Tibial nerve (tissue), 4 donors: ENCODE measurements at places on chromosomes 2 and 18.

- no peaks in the 10 kb centered on the region for H3K36me3 ChIP-seq
- DNase-seq = no peak
- no peaks in the 10 kb centered on the region for H3K27me3 ChIP-seq
- H3K27ac ChIP-seq = no peak overlapping the region
These were observed 258.1 kb downstream of the ALK start for GRCh38 chr2:29663268-29663667.

DNA sequence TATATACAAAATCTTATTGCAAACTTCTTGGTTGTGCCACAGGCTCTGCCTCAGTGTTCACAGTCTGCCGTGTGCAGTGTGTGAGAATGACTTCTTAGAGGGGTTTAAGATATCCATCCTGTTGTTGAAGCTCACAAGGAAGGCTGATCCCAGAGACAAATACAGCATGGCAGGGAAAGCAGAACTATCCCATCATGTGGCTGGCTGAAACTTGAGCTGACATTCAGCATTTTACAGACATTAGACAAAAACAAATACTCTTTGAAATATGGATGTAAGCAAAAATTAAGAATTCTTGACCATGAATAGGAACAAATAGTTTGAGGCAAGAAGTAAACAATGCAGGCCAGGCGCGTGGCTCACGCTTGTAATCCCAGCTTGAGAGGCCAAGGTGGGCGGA, 12.9 kb upstream of the PUM2 start:
- H3K4me1 ChIP-seq = no peaks in the 10 kb centered on the region
- H3K36me3 ChIP-seq = no peaks in the 10 kb centered on the region
- H3K27me3 ChIP-seq = no peaks in the 10 kb centered on the region
- no peak for DNase-seq

DNA sequence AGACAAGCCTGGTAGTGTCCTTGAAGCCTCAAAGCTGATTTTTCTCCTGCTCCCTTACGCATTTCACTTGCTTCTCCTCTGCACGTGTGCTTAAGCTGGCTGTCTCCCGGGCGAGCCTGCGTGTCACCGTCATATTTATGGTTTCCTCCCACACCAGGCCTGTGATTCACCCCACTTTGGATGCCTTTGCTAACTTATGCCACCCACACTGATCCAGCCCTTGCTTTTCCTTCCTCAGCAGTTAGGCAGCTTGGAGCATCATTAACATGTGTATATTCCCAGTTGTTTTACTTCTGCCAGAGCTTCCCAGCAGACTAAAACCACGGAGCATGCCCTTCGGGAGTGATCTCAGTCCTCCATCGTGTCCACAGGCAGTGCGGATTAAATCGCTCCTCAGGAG, 2.2 kb downstream of the ST3GAL5 start:
- peak; percentile 48 for DNase-seq
- peaks cover 16% of the 10 kb centered on the region for H3K4me1 ChIP-seq
- no peaks in the 10 kb centered on the region for H3K27me3 ChIP-seq
- H3K36me3 ChIP-seq = peaks cover 8% of the 10 kb centered on the region

- H3K27me3 ChIP-seq = no peaks in the 10 kb centered on the region
- no peak overlapping the region for H3K27ac ChIP-seq
- H3K4me1 ChIP-seq = no peaks in the 10 kb centered on the region
- DNase-seq = no peak
- no peak overlapping the region for H3K4me3 ChIP-seq
These were observed 94.2 kb upstream of the EPAS1 start for GRCh38 chr2:46202987-46203386.

GRCh38 chr2:26764078-26764887, at the start of gene SLC35F6:
TSS of gene SLC35F6 (plus strand) at chr2:26764284. CDS start at chr2:26764350, 66 bp downstream.
- peak within 1 kb of the TSS; percentile 95 for H3K27ac ChIP-seq
- peaks cover 32% of the 10 kb centered on the region for H3K4me1 ChIP-seq
- no peaks in the 10 kb centered on the region for H3K27me3 ChIP-seq
- peak within 1 kb of the TSS; percentile 79 for H3K4me3 ChIP-seq
- H3K36me3 ChIP-seq = no peaks in the 10 kb centered on the region

GRCh38 chr2:227473806-227474205, 1.9 kb downstream of the AGFG1 start:
- no peaks in the 10 kb centered on the region for H3K36me3 ChIP-seq
- peaks cover 56% of the 10 kb centered on the region for H3K4me1 ChIP-seq
- no peak overlapping the region for H3K4me3 ChIP-seq
- DNase-seq = no peak
- H3K27me3 ChIP-seq = no peaks in the 10 kb centered on the region

DNA sequence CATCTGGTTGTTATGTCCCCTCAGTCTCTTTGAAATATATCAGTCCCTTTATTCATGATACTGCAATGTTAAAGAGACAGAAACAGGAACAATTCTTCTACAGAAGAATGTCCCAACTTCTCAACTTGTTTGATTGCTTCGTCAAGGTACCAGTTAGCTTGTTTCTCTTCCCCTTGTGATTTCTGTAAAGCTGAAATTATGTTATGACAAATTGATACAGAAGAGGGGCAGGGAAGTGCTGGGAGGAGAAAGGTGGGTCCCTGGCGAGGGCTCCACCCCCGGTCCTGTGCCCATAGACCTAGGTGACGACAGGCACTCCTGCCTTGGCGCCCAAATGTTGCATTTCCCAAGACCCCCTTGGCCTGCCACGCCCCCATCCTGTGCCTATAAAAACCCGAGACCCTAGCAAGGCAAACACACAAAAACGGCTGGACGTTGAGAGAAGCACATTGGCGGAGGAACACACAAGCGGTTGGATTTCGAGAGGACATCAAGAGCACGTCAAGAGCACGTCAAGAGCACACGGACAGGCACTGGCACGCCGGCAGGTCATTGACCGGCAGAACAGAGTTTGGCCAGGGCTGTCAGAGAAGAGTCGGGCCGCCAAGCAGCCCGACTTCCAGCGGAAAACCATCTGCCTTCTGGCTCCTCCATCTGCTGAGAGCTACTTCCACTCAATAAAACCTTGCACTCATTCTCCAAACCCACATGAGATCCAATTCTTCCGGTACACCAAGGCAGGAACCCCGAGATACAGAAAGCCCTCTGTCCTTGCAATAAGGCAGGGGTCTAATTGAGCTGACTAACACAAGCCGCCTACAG, 11.5 kb upstream of the RTN4 start:
- H3K4me1 ChIP-seq = no peaks in the 10 kb centered on the region
- no peak overlapping the region for H3K4me3 ChIP-seq
- no peak for DNase-seq

GRCh38 chr2:33529771-33530481, 53.5 kb downstream of the RASGRP3 start:
- no peak for DNase-seq
- H3K27me3 ChIP-seq = no peaks in the 10 kb centered on the region
- H3K4me1 ChIP-seq = peaks cover 9% of the 10 kb centered on the region
- no peak overlapping the region for H3K4me3 ChIP-seq
- no peak overlapping the region for H3K27ac ChIP-seq

GRCh38 chr2:9002637-9003365, 683 bp downstream of the MBOAT2 start:
- no peaks in the 10 kb centered on the region for H3K27me3 ChIP-seq
- H3K36me3 ChIP-seq = no peaks in the 10 kb centered on the region
- peak overlapping the region; percentile 73 for H3K4me3 ChIP-seq

- no peaks in the 10 kb centered on the region for H3K36me3 ChIP-seq
- no peak overlapping the region for H3K27ac ChIP-seq
- H3K4me3 ChIP-seq = no peak overlapping the region
These were observed 17.0 kb upstream of the MBD2 start for GRCh38 chr18:54241483-54241882.

- no peaks in the 10 kb centered on the region for H3K4me1 ChIP-seq
- no peaks in the 10 kb centered on the region for H3K27me3 ChIP-seq
- H3K27ac ChIP-seq = no peak overlapping the region
These were observed 43.6 kb upstream of the IHH start for GRCh38 chr2:219104107-219105035.
